Esophagus mucosa (tissue), 1 donor: ENCODE measurements at places on chromosomes 16 and 17.
A peak's percentile ranks its signal among the peaks of the same experiment; 100 is the strongest.

DNA sequence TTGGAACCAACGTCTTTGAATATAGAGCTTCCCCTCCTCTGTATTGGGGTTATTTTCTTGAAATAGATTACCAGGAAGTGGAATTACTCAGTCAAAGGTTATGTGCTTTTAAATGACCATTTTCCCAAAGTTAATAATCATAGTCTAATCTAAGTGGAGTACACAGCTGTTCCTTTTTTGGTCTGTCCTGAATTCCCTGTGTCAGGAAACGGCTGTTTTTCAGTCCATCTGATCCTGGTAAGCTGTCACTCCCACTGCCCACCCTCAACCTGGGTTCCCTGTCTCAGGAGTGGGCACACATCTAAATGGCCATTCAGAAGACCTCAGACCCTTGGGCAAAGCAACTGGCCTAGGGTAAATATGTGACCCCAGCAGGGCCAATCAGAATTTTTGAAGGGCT is 57.6 kb upstream of the KSR1 start:
- ATAC-seq = no peak

- ATAC-seq = no peak
Observed at GRCh38 chr17:29891131-29891530, 38.9 kb downstream of the SSH2 start.

- no peak for ATAC-seq
Observed at GRCh38 chr17:54785643-54786268, 114.9 kb upstream of the TOM1L1 start.

- peak; percentile 85 for ATAC-seq
Observed at GRCh38 chr17:39144416-39144840, 7.0 kb downstream of the PLXDC1 start.

DNA sequence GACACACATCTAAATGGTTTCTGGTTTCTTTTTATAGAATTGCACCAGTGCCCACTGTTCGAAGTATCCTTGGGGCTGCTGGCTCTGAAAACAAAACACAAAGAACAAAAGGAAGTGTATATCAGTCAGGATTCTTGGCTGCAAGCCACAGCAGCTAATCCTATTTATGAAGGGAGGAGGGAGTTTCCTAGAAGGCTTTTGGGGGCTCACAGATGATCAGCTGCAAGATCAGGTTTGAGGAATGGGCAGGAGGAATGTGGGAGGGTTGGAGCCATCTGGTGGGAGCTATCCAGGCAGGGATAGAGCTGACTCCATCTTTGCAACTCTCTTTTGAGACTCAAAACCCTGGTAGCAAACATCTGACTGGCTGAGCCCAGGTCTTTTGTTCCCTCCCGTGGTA is 118.3 kb upstream of the EEF2KMT start:
- ATAC-seq = no peak

DNA sequence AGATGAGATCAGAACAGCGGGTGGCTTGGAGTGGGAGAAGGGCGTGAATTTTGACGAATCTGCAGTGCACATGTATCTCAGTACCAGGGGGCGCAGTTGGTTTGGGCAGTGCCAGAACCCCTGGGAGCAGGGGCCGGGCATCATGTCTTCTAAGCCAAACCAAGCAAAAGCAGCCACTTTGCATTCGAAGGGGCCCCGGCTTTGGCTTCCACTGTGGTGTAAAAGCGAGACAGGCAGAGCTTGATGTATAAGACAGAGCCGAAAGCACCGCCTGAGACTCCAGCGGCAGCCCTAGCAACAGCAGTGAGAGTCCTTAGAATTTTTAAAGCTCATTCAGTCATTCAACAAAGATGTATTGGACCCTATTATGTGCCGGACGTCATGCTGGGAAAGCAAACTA is 3.8 kb upstream of the XYLT1 start:
- no peak for ATAC-seq

DNA sequence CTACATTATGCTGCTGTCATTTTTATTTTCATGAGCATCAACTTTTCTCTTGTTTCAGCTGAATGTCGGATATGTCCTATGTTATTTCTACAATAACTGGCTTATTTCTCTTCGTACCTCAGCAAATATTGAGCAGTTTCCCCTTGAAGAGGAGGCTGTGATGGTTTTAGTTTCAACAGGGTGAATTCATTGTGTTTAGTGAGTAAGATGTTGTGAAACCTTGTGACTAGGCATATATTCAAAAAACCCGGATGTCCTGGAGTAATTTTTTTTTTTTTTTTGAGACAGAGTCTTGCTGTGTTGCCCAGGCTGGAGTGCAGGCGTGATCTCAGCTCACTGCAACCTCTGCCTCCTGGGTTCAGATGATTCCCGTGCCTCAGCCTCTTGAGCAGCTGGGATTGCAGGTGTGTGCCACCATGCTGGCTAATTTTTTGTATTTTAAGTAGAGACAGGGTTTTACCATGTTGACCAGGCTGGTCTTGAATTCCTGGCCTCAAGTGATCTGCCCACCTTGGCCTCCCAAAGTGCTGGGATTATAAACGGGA is 11.1 kb downstream of the CPD start:
- ATAC-seq = no peak

DNA sequence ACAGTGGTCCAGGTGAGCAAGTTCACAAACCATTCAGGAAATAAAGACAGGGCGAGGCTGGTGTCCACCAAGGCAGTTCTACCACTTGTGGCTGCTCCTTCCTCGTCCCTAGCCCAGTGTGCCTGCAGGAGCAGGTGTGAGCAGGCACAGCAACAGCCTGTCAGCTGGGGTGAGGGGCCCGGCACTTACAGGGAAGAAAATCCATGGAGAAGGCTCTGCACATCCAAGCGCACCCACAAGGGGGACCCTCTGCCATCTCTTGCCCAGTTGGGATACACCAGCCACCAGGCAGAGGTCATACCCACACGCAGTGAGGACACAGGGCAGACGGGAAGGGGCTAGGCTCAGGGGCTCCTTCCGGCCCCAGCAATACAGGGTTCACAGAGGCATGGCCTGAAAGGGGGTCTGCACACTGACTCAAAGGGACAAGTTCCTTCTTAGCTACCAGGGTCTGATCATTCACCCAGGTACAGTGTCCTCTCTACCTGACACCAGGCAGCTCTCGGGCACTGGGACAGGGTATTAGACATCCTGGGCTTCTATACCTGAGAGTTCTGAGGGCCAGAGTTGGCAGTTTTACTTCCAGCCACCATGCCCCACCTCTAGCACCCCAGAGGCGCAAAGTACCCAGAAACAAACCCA is 27.0 kb downstream of the CDIP1 start:
- peak; percentile 74 for ATAC-seq

DNA sequence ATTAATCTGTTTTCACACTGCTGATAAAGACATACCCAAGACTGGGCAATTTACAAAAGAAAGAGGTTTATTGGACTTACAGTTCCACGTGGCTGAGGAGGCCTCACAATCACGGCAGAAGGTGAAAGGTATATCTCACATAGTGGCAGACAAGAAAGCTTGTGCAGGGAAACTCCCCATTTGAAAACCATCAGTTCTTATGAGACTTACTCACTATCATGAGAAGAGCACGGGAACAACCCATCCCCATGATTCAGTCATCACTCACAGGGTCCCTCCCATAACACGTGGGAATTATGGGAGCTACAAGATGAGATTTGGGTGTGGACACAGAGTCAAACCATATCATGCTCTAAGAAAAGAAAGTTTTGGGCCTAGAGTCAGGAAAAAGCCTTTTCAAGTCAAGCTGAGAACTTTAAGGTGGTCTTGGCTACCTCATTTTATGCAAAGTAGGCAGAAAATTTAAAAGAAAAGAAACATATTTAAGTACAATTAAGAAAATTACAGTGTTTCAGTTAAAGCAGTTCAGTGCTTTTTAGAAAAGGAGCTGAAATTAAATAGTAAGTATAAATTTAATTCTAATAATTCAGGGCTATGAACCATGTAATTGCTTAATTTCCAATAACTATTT is 24.9 kb upstream of the CRYM start:
- ATAC-seq = peak; percentile 69

- ATAC-seq = no peak
Observed at GRCh38 chr17:63985387-63986140, 12.6 kb upstream of the PRR29 start.

- peak; percentile 95 for ATAC-seq
Observed at GRCh38 chr16:68995011-68995504, 110.4 kb upstream of the HAS3 start.

DNA sequence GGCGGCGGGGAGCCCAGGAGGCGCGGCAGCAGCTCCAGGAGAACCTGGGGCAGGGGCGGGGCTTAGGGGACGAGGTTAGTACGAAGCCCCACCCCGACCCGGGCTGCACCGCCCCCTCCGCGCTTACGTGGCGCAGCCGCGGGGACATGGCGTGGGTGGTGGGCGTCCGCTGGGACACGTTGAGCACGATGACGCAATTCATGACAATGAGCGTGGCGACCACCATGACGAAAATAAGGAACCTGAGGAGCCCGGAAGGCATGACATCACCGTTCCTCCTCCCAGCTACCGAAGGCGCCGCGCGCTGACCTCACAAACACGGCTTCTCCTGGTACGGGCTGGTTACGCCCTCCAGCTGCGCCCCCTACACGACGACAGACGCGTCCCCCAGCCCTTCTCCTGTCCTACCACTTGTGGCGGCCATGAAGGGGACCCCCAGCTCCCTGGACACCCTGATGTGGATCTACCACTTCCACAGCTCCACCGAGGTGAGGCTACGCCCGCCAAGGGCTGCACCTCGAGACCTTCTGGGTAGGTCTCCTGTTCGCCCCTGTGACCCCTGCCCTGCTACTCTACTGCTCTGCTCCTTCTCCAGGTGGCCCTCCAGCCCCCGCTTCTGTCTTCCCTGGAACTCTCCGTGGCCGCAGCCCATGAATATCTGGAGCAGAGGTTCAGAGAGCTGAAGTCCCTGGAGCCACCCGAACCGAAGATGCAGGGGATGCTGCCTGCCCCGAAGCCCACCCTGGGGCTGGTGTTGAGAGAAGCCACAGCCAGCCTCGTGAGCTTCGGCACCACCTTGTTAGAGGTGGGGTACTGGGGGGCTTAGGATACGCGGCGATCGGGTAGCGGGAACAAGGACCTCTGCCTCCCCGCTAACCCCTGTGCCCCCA is at the start of gene C17orf107:
TSS of gene C17orf107 (plus strand) at position 196 of the 890 bp plus-strand sequence. CDS start at position 423, 227 bp downstream.
- peak; percentile 63 for ATAC-seq

- ATAC-seq = no peak
Observed at GRCh38 chr16:54373534-54374520, 87.2 kb upstream of the IRX3 start.

GRCh38 chr17:7238420-7239090 is 702 bp downstream of the PHF23 start:
- ATAC-seq = no peak

DNA sequence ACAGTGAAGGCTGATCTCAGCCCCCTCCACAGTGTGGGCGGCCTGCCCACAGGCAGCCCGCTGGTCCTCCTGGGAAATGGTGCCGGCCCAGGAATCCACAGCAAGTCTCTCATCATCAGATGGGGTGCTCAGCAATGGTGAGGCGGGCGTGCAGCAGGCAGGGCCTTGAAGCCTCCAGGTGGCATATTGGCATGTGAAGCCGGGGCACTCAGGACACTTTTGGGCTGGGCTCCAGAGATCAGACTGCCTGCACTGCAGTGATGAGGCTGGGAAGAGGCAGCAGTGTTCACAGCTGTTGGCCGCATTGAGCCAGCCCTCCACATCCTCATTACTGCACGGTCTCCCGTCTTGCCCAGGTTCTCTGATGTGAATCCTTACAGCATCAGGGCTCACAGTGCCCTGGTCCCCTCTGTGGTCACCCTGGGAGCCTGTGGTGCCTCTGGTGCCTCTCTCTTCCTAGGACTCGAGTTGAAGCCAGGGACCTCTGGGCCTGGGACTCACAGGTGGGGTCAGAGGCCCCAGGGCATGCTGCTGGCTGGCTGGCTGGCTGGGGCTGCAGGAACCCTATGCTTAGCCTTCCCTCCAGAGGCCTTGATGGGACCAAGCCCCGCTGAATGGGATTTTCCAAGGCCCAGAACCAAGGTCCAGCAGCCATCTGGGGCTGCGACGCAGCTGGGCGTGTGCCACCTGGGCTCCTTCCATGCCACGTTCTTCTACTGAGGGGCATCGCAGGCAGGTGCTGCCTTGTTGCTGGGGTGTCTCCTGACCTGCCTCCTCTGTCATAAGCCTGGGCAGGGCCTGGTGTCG is 48.6 kb downstream of the TNFRSF13B start:
- no peak for ATAC-seq

DNA sequence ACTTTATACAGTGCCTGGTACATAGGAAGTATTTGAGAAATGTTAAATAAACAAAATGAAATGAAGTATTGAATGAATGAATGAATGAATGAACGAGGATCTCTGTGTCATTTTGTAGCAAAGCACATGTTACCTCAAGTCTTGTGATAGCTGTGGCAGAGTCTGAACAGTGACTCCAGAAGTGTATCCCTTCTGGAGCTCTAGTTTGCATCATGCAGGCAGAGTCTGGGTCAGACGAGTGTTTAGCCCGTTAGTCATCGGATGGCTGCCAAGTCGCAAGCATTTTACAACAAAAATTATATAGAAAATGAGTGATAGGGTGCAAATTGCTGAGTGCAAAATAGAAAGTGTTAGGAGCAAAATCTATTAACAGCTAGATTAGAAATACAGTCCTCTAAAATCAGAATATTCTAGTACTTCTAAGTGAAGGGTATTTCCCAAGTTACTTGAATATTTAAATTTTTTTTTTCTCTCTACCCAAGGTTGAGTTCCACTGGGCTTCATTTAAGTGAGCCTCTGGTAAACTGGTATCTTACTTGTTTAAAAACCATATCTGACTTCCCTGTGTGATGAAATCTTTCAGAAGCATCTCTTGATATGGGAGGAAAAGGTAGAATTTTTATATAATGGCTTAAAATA is 113.3 kb downstream of the FTO start:
- ATAC-seq = no peak

GRCh38 chr17:34874478-34874877 is 86.8 kb downstream of the CCT6B start:
- ATAC-seq = no peak

GRCh38 chr17:70434536-70435490 is 265.5 kb downstream of the KCNJ2 start:
- ATAC-seq = no peak

DNA sequence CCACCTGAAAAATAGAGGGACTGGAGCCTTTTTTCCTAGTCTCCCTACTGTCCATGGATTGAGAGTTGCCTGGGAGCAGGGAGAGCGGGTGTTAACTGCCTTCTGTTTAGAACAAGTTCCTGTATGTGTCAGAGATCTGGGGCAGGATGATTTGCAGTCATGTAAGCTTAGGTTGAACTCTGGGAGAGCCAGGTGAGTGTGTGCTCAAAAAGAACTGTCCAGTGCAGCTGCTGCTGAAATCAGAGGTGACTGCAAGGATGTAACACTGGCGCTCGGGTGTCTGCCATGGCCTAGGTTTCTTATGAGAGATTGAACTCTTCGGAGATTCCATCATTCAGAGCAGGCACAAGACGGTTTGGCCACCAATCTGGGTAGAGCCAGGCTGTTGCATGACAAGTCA is 432.5 kb downstream of the CDH13 start:
- ATAC-seq = no peak

DNA sequence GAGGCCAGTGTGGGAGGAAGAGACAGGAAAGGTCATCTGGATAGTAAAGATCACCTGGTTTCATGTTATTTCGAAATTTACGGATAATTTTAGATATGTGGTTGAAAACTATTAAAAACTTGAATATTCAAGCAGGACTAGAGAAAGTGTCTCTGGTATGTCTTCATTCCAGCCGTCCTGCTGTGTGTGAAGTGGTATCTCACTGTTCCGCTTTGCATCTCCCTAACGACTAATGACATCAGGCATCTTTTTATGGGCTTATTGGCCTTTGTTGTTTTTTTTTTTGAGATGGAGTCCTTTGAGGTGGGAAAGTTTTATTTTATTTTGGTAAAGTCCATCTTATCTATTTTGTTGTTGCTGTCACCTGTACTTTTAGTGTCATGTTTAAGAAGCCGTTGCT is 214.4 kb upstream of the CHMP6 start:
- ATAC-seq = no peak
